ENCODE measurements at places on chromosomes 2 and 18. TPM values are rescaled to one million over a fixed set of nuclear protein-coding genes. Genes with fewer than 3 reads are reported as not detected.

FNDC4 gene
- total RNA-seq, result 22.1 TPM

FABP1 gene
- not detected for total RNA-seq

RNF181 gene
- 88.3 TPM for total RNA-seq

PRR30 gene
- not detected for total RNA-seq

Measured in posterior vena cava (tissue), 2 donors.